Activated naive CD8-positive, alpha-beta T cell treated with anti-CD3 and anti-CD28 coated beads, Interleukin-2, amount 10 ng/mL, durations not matched to agents 7 days and 5 days (primary cell): ENCODE measurements at places on chromosomes 4 and X. TPM values are rescaled to one million over a fixed set of nuclear protein-coding genes. Genes with fewer than 3 reads are reported as not detected.

- no peak overlapping the region for H3K27ac ChIP-seq
- H3K27me3 ChIP-seq, result peaks cover 2% of the 10 kb centered on the region
- no peak overlapping the region for H3K4me3 ChIP-seq
- H3K36me3 ChIP-seq, result no peaks in the 10 kb centered on the region
- H3K4me1 ChIP-seq, result peaks cover 1% of the 10 kb centered on the region
Measured at GRCh38 chrX:20479896-20480295, 213.2 kb upstream of the RPS6KA3 start.

DNA sequence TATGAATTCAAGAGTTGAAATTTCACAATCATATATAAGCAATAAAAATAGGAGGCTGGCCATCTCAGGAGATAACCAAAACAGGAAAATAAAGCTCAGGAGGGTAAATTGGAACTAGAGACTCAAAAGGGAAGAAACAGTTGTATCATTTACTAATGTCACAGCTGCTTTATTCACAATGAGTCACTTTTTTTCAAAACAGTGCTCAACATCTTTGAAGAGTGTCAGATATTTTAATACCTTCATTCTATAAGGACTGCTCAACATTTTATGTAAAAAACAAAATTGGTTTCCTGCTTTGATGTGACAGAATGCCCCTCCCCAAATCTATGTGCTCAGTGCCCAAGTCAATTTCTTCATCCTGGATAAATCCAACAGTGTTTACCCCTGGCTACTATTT is 97.7 kb downstream of the DDX60 start:
- H3K27ac ChIP-seq, result no peak overlapping the region
- no peak for DNase-seq
- H3K27me3 ChIP-seq, result no peaks in the 10 kb centered on the region

DNA sequence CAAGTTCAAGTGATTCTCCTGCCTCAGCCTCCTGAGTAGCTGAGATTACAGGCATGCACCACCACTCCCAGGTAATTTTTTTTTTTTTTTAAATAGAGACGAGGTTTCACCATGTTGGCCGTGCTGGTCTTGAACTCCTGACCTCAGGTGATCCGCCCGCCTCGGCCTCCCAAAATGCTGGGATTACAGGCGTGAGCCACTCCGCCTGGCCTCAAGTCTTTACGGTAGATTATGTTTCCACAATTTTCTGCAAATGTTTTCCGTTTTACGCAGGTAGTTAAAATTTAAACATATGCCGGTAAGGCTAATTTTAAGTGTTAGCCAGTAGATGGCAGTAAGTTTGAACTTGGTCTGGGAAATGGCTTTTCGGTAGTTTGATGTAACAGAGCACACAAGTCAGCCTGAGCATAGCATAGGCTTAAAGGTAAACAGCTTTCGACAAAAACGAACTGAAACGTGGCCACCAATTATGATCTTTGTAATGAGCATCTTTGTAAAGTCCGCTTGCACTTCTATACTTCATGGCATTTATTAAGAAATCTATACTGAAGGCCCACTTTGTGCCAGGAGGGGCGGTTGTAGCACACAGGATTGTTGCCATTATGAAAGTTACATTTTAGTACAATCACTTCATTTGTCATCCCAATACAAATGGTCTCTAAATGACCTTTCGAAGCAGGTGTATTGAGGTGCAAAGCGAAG is 31.1 kb downstream of the CCKAR start:
- H3K4me1 ChIP-seq, result peaks cover 18% of the 10 kb centered on the region
- DNase-seq, result peak; percentile 37
- no peak overlapping the region for H3K27ac ChIP-seq
- peak overlapping the region; percentile 51 for H3K4me3 ChIP-seq

DNA sequence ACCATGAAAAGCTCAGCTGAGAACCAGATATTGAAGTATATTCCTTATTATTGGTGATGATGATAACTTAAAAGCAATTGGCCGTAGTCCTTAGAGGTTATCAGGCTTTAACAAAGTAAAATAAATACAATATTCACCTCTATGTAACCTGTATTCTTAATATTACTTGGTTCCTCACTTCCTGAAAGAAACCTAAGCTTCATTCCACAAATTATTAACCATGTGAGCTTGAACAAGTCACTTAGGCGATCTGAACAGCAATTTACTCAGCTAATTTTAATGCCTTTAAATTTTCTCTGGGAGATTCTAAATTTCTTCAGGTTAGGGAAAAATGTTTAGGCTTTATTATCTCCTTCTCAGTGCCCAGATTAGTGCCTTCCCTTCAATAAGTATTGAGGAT is 69.2 kb downstream of the CLDN22 start:
- no peak overlapping the region for H3K27ac ChIP-seq
- no peak overlapping the region for H3K4me3 ChIP-seq
- no peaks in the 10 kb centered on the region for H3K36me3 ChIP-seq
- no peaks in the 10 kb centered on the region for H3K4me1 ChIP-seq
- no peak for DNase-seq

DNA sequence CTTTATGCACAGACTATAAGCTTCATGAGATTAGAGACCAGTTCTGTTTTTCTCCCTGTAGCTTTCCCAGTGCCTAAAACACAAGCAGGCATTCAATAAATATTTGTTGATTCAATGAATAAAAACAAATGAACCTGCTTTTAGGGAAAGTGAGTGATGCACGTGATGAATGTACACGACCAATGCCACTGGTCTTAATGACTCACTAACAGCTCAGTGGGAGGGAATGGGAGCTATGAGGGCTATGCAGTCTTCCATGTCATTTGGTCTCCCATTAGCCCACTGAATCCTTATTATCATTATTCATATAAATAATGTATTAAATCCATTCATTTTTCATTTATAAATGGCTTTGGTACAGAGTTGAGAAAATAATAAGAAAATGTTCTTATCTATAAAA is 247.4 kb downstream of the FBXO8 start:
- H3K4me1 ChIP-seq, result no peaks in the 10 kb centered on the region
- H3K27ac ChIP-seq, result no peak overlapping the region
- H3K4me3 ChIP-seq, result no peak overlapping the region
- no peaks in the 10 kb centered on the region for H3K27me3 ChIP-seq
- DNase-seq, result no peak

- H3K27me3 ChIP-seq, result peaks cover 54% of the 10 kb centered on the region
- H3K4me1 ChIP-seq, result no peaks in the 10 kb centered on the region
- no peak overlapping the region for H3K27ac ChIP-seq
- H3K36me3 ChIP-seq, result no peaks in the 10 kb centered on the region
Measured at GRCh38 chr4:185480016-185480732, 8.6 kb upstream of the CCDC110 start.

DNA sequence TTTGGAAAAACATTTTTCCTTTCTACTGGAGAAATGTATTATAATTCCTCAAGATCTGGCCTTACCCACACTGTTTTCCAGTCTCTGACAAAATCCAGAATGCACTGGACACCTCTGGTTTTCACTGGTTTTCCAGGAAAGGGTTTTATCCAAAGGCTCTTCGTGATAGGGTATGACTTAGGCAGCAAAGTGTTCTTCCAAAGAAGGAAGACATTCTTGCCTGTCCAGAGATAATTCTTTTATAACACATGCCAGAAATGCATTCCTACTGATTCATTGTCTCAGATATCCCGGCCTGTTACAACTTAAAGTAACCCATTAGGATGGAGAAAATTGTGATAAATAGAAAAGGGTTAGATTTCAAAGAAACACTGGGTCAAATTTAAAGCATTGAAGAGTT is 2343.1 kb downstream of the PCDH7 start:
- no peak overlapping the region for H3K27ac ChIP-seq
- no peaks in the 10 kb centered on the region for H3K4me1 ChIP-seq
- H3K36me3 ChIP-seq, result no peaks in the 10 kb centered on the region
- DNase-seq, result no peak

DNA sequence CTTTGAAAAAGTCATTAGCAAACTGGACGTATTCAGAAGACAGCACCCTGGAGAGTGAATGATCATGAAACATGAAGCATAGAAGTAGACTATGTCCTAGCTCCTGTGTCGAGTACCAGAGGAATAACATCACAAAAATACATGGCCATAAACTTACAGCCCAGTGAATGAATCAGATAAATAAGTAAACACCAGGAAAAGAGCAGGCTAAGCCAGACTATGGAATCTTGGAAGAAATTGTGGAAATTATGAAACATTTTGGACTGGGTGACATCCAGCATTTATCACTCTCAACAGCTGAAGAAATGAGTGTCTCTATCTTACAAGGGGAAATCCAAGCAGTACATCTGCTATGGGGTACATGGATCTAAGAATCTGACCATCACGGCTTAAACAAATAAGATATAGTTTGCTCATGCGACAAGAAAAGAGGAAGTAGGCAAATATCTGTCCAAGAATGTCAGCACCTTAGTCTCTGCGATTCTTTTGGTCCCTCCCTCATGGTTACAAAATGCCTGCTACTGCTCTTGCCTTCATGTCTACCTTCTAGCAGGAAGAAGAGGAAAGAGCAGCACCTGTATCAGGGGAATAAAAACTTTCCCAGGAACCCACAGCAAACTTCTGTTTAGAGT is 481.5 kb downstream of the BCOR start:
- H3K4me1 ChIP-seq, result peaks cover 11% of the 10 kb centered on the region
- H3K27ac ChIP-seq, result no peak overlapping the region
- no peaks in the 10 kb centered on the region for H3K36me3 ChIP-seq
- peaks cover 7% of the 10 kb centered on the region for H3K27me3 ChIP-seq

DNA sequence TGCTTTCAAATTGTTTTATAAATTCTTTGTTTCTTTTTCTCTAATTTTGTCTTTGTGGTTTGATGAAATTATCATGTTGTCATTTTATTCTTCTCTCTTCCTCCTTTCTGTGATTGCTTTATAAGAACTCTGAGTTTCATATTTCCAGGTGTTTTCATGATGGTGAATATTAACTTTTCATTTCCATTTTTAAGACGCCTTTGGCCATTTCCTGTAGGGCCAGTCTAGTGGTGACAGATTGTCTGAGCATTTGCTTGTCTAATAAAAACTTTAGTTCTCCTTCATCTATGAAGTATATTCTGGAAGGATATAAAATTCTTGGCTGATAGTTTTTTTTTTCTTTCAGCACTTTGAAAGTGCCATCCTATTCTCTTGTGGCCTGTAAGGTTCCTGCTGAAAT is 128.1 kb downstream of the FAM13A start:
- peaks cover 9% of the 10 kb centered on the region for H3K36me3 ChIP-seq
- peaks cover 13% of the 10 kb centered on the region for H3K4me1 ChIP-seq
- no peak for DNase-seq
- H3K27ac ChIP-seq, result no peak overlapping the region

DNA sequence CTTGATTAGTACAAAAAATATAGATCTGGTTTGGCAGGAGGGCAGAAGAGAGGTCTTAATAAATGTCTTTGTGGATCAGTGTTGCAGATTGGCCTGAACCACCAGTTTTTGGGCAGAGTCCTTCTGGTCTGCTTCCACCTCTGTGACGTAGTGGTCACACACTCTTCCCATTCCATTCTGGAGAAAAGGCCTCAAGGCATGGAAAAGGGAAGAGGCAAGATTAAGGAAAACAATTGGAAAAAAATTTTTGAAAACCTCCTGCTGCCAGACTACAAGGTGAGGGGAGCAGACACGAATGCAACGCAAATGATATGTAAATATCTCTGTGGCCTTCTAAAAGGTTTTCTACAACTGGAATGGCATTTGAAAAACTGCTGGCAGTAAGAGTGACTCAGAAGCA is 24.3 kb upstream of the FAM47C start:
- no peak overlapping the region for H3K4me3 ChIP-seq
- H3K4me1 ChIP-seq, result peaks cover 2% of the 10 kb centered on the region
- H3K27ac ChIP-seq, result no peak overlapping the region
- no peak for DNase-seq
- H3K27me3 ChIP-seq, result peaks cover 3% of the 10 kb centered on the region

DNA sequence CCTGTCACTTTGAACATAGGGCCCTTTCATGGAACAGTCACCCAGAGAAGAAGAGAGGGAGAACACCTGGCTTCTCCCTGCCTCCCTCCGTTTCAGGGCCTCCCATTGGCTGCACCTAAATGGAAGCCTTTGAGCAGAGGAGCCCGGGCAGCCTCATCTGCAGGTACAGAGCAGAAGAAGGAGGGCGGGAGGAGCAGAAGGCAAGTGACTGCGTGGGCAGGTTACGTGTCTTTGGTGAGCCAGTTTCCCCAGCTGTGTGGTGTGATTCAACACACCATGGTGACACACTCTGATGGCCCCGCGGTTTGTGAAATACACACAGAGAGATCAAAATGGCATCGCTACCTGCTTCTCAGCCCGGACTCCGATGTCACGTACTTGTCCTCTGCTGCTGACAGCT is 431 bp downstream of the C4orf50 start:
- no peak for DNase-seq
- H3K36me3 ChIP-seq, result no peaks in the 10 kb centered on the region
- no peak overlapping the region for H3K4me3 ChIP-seq
- H3K4me1 ChIP-seq, result no peaks in the 10 kb centered on the region
- H3K27ac ChIP-seq, result no peak overlapping the region

DNA sequence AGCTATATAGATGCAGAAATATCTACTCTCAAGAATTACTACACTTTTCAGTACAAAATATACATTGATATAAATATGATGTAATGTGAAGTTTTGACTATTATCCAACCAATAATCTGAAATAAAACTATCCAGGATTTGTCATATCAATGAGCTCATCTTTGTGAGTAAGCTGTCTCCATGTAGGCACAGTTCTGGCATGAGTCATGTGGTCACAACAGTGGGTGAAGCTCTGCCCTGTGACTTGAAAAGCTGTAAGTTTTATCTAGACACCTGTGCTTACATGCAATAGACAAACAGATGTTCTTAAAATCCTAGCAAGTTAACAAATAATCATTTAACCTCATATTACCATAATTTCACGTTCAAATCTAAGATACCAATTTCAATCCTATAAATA is 192.7 kb downstream of the GABRG1 start:
- no peak for DNase-seq
- H3K4me3 ChIP-seq, result no peak overlapping the region
- H3K27me3 ChIP-seq, result no peaks in the 10 kb centered on the region
- H3K36me3 ChIP-seq, result no peaks in the 10 kb centered on the region

DNA sequence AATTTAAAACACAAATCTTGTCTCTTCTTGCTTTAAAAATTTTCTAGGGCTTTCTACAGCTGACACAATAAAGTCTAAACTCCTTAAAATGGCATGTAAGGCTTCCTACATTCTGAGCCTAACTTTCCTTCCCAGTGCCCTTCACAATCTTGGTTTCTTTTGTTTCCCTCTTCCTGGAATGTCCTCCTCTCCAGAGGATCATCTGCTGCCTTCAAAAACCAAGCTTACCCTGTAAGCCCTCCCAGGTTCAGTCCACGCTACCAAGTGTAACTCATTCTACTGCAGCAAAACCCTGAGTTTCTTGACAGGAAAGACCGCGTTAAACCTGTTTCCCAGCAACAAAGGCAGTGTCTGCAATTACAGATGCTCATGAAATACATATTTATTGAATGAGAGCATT is 91.3 kb downstream of the SHISA3 start:
- H3K36me3 ChIP-seq, result no peaks in the 10 kb centered on the region
- no peaks in the 10 kb centered on the region for H3K4me1 ChIP-seq
- H3K27me3 ChIP-seq, result no peaks in the 10 kb centered on the region
- no peak overlapping the region for H3K27ac ChIP-seq
- no peak for DNase-seq
- H3K4me3 ChIP-seq, result no peak overlapping the region

PIN4 gene
- total RNA-seq, result 9.3 TPM
